ENCODE measurements at places on chromosomes 3 and 15. TPM values are rescaled to one million over a fixed set of nuclear protein-coding genes. Genes with fewer than 3 reads are reported as not detected.

Gene CKMT1B
- total RNA-seq: 6.9 TPM

Gene RBPMS2
- total RNA-seq: 3.9 TPM

Gene RPL15
- 1,285 TPM for total RNA-seq

Gene OIP5
- total RNA-seq: 1.5 TPM

Gene PPP1R14D
- not detected for total RNA-seq

Gene AADACL2
- not detected for total RNA-seq

Gene ZIC1
- not detected for total RNA-seq

Gene NME9
- 9.8 TPM for total RNA-seq

Gene NANOGP8
- total RNA-seq: 0.92 TPM

Gene KLHL6
- total RNA-seq: 18.0 TPM

Gene NR1I2
- 0.23 TPM for total RNA-seq

Gene ZNF774
- 2.5 TPM for total RNA-seq

Gene PLIN1
- total RNA-seq: 0.55 TPM

Gene PATL2
- total RNA-seq: 2.4 TPM

All from lung (tissue), 17 donors.